Left lung (tissue), 14 donors: ENCODE measurements at places on chromosomes 5 and 9.

DNA sequence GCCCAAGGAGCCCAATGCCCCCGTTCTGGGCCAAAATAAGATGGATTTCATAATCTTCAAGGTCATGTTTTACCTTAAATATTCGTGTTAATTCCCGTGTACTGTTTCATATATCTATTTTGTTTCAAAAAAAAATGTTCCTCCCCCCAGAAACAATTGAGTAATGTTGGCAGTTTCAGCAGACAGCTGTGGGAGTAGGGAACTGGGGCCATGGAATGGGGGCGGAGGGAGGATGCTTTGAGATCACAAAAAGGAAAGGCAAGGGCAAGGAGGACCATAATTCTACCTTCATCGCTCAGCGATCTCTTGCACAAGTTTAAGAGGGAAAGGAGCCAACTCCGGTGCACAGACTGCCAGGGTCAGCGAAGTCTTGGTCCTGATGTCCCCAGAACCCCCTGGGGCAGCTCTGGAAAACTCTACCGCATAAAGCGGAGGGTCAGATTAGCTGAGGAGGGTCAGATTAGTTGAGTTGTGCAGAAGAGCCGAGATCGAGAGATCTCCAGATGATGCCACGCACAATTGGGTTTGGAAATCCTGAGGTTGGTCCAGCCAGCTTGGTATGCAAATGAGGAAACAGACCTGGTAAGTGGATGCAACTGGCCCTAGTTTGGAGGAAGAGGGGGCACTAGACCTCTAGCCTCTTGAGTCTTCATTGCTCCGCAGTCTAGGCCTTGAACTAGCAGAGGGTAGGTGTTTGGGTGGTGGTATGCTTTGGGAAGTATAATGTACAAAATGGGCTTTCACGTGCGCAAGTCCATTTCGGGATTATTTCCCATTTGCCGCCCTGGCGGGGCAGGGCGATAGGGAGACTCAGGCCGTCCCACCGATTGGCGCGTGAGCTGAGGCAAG is 24.0 kb downstream of the CDKN2A start:
- DNase-seq = no peak

GRCh38 chr5:76838481-76839261 is 11.1 kb upstream of the S100Z start:
- no peak for DNase-seq

DNA sequence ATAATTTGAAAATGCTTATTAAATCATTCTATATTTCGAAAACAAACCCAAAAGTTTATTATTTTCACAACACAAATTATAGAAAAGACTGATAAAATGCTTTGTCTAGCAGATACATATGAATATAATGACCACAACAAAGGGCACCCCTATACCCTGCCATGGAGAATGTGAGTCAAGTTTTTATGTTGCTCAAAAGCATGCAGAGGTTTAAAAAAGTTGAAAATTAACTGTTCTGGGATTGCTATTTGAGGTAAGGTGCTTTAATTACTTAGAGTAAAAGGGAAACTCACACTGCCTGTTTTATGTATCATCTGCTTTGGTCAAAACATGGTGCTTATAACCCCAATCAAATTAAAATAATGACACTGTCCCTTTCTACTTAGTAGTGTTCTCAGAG is 41.0 kb downstream of the MLANA start:
- DNase-seq = no peak

- DNase-seq = no peak
Observed at GRCh38 chr5:157189223-157189622, 8.6 kb downstream of the ITK start.

- DNase-seq = no peak
Observed at GRCh38 chr5:92962752-92963151, 618.3 kb downstream of the NR2F1-AS1 start.
